ENCODE measurements at places on chromosomes 4 and X. TPM values are rescaled to one million over a fixed set of nuclear protein-coding genes. Genes with fewer than 3 reads are reported as not detected.
A peak's percentile ranks its signal among the peaks of the same experiment; 100 is the strongest.

DNA sequence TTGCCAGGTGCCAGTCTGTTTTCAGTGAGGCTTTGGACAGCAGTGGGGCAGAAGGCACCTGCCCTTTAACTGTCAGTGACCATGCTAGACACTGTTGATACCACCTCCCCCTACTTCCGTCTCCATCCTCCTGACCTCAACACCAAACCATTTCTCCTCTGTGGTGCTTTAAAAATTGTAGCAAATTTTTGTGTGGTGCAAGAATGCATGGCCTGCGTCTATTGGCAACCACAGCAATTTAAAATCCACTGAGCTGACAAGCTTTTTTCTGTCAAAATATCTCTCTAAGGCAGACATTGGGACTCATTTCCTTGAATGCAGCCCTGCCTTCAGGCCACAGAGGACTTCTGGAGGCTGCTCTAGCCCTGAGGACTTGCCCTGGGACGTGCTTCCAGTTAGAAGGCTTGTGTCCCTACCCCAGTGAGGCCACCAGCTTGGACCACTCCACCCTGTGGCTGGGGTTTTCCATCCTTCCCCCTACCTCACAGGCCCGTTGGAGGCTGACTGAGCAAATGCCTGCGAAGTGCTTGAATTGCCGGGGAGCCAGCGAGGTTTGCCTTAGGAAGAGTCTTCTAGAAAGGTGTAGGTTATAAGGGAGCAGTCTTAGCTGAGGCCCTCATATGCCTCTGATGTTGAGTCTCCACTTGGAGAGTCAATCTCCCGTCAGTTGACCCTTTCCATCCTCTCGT is 6.9 kb downstream of the PRRG3 start:
- DNase-seq, result no peak

GRCh38 chr4:180947425-180947824 is 1295.8 kb upstream of the TENM3 start:
- DNase-seq, result no peak

DNA sequence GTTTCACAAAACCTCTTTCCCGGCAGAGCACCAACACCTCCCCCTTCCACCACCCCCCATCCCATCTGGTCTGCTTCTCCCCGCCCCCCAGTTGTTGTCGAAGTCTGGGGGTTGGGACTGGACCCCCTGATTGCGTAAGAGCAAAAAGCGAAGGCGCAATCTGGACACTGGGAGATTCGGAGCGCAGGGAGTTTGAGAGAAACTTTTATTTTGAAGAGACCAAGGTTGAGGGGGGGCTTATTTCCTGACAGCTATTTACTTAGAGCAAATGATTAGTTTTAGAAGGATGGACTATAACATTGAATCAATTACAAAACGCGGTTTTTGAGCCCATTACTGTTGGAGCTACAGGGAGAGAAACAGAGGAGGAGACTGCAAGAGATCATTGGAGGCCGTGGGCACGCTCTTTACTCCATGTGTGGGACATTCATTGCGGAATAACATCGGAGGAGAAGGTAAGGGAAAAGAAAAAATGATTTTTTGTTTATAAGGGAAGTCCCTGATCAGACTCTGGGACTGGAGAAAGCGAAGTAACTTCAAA is at the start of gene PDGFRA:
Gene PDGFRA (plus strand): TSS at position 333 of the 541 bp plus-strand sequence. CDS start 29,476 bp downstream, outside the sequence.
- peak; percentile 39 for DNase-seq

DNA sequence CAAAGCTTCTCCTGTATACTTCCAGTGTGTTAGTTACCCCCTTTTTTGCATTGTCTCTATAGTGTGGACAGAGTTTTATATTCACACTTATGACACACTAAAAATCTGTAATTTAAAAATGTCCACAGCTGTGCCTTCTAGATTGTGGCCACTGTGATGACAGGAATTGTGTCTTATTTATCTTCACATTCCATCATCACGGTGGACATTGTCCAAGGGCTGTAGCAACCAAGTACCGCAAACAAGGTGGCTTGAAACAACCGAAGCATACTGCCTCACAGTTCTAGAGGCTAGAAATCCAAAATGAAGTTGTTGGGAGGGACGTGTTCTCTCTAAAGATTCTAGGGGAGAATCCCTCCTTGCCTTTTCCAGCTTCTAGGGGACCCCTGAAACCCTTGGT is 32.3 kb downstream of the CHRNA9 start:
- no peak for DNase-seq

- no peak for DNase-seq
Measured at GRCh38 chrX:104913348-104913747, 307.1 kb downstream of the TEX13A start.

- DNase-seq, result no peak
Measured at GRCh38 chr4:113825272-113825671, 63.7 kb upstream of the CAMK2D start.

DNA sequence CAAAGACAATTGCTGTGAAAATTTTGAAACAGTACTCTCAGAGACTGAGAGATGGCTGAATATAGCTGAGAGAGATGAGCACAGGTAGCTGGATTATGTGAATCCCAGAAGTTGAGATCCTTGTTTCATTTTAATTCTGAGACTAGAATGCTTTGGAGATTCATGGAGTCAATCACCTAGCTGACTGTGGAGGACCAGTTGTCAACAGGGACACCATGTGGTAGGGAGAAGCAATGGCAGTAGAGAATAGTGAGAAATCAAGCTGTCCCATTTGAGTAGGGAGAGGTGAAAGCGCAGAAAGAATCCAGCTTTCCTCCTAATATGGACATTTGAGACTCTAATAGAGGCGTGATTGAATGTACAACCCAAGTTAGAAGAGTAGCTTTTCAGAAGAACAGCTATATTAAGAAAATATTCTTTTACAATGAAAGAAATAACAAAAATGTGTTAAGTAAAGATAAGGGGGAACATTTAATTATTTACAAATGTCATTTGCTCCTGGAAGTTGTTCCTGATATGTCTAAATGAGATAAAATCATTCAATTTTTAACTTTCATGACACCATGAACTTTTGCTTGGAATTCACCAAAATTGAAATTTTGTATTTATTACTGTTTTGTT is 30.3 kb upstream of the GLRB start:
- DNase-seq, result peak; percentile 47

- DNase-seq, result no peak
Measured at GRCh38 chr4:27001398-27002164, 140.9 kb downstream of the STIM2 start.

DNA sequence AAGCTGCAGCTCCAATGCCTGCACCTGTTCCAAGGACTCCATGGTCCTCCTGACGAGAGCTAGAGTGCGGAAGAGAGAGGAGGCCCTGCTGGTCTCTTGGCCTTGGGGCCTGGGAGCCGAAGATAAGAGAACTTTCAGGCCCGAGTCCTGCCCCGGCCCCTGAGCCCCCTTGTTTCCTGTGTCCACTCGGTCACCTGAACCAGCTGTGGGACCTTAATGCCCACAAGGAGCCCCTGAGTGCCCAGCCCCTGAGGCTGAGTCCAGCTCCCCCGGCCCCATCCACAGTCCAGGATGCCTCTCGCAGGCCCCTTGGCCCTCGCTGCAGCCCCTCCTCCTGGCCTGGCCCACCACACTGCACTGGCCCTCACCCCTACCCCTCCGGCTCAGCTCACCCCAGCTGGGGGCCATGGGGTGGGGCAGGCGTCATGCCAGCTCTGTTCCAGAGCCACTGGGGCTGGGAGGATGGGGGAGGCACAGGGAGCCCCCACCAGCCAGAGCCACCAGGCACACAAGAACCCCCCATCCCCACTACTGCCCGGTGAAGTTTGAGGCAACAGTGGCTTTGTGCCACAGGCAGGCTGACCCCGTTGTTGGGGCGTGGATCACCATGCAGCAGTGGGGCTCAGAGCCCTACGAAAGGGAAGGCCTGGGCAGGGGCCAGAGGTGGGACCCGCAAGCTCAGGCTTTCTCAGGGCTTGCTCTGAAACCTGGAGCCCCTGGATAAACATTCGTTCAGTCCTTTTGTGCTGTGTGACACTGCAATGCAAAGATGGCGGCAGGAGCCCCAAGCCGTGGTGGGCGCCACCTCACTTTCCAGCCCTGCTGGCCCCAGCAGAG is 14.1 kb downstream of the NAT8L start:
- DNase-seq, result no peak

DNA sequence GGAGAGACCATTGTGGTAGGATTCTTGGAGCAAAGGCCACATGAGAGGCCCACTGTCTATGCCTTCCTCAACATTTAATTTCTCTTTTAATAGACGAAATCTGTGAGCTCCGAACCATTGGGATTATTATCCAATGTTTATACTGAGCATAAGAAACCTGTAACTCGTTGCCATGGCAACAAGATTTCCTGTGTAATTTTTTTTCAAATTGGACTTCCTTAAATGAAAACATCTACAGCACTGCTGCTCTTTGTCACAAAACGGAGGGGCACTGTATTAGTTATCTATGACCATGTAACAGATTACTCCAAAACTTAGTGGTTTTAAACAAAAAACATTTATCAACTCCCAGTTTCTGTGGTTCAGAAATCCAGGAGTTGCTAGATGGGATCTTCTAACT is 38.7 kb downstream of the PPP1R2C start:
- peak; percentile 16 for DNase-seq

- DNase-seq, result no peak
Measured at GRCh38 chr4:168995537-168996295, 14.3 kb downstream of the CBR4 start.

- DNase-seq, result no peak
Measured at GRCh38 chr4:111475001-111475400, 670.3 kb upstream of the FAM241A start.

DNA sequence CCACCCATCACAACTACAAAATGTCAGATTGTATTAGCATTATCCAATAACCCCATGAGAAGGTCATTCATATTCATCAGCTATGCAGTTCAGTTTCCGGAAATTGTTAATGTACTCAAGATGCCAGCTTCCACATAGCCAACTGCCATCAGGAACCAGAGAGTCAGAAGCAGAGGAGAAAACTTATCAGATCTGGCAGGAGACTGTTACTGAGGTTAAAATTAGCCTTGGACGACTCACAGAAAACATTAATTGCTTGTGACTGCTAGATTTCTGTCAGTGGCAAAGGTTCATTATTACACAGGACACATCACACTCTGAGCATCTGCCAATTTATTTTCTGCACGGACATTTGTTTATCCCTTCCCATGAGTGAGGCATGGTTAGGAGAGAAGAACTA is 352.8 kb downstream of the DHRSX start:
- DNase-seq, result no peak

DNA sequence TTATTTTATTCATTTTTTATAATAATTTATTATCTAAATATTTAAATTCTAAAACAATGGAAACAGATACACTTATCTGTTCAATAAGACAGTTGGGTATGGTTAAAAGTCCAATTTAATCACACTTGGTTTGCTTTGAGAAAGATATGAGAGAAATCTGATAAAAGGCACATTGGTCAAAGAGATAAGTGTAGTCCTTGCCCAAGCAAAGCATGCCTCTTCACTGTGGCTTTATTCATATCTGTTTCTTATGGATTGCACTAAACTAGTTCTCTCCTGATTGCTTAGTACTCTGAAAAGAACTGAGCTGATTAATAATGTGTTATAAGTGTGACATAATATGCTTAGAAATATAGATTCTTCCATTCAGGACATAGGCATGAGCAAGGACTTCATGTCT is 39.8 kb downstream of the CXCL1 start:
- DNase-seq, result no peak

DNA sequence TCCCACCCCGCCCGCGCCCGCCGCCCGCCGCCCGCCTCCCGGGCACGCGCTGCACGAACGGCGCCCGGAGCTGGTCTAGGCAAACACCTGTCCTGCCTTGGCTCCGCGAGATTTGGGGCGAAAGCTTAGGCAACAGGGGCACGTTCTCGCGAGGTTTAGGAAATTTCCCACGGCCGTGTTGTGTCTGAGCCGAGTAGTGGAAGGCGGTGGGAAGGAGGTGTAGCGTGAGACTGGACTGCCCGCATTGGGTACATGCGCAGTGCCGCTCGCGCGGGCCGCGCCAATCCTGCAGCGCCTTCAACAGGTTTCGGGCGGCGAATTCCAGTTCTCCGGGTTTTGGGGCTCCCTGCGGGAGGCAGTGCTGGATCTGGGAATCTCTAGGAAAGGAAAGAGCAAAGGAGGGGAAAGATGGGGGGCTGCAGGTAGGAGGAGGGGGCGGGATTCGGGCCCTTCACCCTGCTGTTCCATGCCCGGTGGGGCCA is 1.3 kb upstream of the RBPJ start:
- peak; percentile 100 for DNase-seq

DNA sequence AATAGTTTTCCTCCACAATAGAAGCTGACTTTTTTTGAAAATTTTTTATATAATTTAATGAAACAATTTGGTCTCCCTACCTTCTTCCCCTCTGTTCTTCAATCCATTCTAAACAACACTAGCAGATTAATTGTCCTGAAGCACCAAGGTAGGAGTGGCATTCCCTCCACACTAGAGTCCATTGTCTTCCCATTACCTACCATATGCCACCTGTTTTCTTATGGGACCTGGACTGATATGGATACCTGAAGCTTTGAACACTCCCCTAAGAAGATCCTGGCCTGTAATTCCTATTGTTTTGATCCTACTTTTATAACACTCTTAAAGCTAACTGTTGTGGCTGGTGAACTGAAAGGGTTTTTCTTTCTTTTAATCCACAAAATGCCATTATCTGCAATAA is 92.0 kb downstream of the APBB2 start:
- no peak for DNase-seq

- no peak for DNase-seq
Measured at GRCh38 chrX:29746326-29746725, 469.0 kb upstream of the MAGEB2 start.

DNA sequence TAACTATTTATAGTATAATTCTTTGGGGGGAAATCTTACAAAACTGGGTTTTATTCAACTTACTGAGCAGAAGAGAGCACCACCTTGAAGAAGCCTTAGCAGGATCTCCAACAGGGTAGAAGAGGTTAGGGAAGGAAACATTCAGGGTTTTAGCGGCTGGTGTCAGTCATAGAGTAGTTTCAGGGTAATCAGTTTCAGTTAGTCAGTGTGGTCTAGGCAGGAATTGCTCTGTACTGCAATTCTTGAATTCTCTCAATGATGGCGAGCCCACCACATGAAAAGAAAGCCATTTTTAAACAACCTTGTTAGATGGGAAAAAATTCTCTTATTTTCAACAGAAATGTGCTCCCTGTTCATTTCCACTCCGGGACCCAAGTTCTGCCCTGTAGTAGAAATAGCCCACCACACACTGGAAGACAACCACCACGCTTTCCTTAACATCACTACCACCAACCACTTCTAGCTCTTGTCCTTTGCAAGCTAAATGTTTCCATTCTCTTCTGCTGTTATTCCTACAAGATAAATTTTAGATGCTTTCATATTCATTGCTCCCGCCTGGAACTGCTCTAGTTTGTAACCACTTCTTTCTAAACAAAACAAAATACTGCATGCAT is 25.9 kb downstream of the COL25A1 start:
- DNase-seq, result no peak

- DNase-seq, result no peak
Measured at GRCh38 chr4:25993395-25994185, 79.6 kb downstream of the SMIM20 start.

GRCh38 chr4:38728631-38729141 is 54.1 kb downstream of the TLR10 start:
- peak; percentile 63 for DNase-seq

GRCh38 chr4:25753239-25753638 is 97.6 kb downstream of the SLC34A2 start:
- no peak for DNase-seq

- DNase-seq, result no peak
Measured at GRCh38 chrX:17546356-17546755, 171.4 kb downstream of the NHS start.

- DNase-seq, result no peak
Measured at GRCh38 chrX:134645936-134646543, 12.2 kb downstream of the PLAC1 start.

RASGEF1B gene
- total RNA-seq, result 8.6 TPM

PAGE4 gene
- total RNA-seq, result not detected

GAGE13 gene
- total RNA-seq, result not detected

BCLAF3 gene
- 8.9 TPM for total RNA-seq

HTR2C gene
- not detected for total RNA-seq

OFD1 gene
- total RNA-seq, result 27.5 TPM

OTUD6A gene
- not detected for total RNA-seq

RS1 gene
- not detected for total RNA-seq

SOX3 gene
- not detected for total RNA-seq

CFP gene
- not detected for total RNA-seq
